Posterior cingulate gyrus (tissue), 11 donors: ENCODE measurements at places on chromosomes 5 and 9.

DNA sequence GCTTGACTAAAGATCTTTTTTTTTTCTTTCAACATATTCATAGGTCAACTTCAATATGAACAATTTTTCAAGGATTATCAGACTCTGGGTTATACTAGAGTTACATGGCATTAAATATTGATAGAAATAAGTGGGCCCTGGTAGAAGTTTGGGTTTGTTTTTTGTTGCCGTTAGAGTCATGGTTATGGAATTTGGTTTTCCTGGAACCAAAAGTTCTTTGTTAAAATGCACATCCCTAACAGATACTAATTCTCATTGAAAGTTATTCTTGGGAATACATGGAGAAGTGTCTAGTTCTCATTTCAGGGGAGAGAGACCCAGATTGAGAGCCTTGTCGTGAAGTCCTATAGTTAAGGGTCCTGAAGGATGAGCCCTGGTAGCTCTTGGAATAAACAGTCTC is 124.9 kb downstream of the FGF1 start:
- DNase-seq, result no peak

DNA sequence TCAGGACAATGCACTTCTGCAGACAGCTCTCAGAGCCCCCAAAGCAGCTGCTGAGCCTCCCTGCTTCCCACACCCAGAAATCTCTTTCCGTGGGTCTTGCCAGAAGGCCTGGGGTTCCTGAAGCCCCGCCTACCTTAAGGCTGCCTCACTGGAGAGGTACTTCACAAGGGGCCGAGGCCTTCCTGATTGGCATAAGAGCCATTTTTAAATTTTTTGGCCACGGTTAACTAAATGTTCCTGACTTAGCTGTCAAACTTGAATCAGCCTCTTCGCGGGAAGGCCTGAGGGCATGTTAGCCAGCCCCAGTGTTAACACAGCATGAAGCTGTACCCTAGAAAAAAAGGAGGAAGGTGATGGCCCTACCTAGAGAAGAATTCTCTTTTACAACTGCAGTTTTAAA is 20.7 kb upstream of the EPB41L4B start:
- no peak for DNase-seq

GRCh38 chr5:9515436-9515835 is 30.4 kb downstream of the SEMA5A start:
- no peak for DNase-seq

DNA sequence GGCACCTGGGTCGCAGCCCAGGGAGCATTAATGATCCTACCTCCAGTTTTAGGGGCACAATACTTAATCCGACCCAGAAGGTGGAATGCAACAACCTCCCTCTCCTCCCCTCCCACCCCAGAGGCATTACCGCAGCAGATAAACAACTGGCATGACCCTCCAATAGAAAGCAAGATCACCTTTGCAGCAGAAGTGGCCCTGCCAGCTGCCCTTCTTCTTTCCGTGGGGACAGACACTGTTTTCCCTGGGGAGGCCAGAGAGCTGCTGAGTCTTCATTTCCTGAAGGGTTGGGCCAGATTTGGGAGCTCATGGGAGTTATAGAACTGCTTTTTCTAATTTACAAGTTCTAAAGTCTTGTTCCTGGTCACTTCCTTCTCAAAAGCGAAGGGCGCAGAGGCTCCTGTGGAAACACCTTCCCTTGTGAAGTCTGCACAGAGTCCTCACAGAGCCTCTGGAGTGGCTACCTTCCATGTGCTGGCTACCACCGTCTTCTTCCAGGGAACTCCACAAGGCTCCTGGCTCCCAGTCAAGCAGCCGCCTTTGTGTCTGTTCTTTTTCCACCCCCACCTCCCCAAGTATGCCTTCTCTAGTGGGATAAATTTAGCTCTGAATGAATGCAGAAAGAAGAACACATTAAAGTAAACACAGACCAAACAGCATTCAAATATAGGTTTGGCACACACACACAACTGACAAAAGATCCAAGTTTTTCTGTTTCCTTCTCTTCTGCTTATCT is 8.0 kb upstream of the PALM2AKAP2 start:
- DNase-seq, result no peak

GRCh38 chr9:21452681-21453080 is 12.4 kb downstream of the IFNA1 start:
- DNase-seq, result no peak

- DNase-seq, result no peak
Observed at GRCh38 chr5:54872810-54873209, 112.6 kb downstream of the ESM1 start.

GRCh38 chr5:177064500-177065277 is 22.0 kb upstream of the FGFR4 start:
- DNase-seq, result no peak

- no peak for DNase-seq
Observed at GRCh38 chr5:145681686-145682085, 153.5 kb downstream of the PRELID2 start.

DNA sequence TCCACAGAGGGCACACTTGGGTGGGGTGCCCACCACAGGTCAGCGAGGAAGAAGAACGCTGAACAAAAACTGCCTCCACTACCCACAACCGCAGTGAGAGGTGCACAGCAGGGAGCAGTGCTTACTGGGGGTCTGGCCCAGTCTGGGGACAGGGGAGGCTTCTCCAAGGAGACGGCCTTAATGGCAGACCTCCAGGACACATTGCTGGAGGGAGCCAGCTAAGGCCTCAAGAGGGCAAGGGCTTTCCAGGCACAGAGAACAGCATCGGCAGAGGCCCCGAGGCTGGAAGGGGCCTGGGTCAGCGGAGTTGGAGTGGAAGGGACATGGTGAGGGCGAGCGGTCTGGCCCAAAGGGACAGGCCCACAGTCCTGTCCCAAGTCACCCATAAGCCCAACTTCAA is 8.3 kb upstream of the DPM2 start:
- DNase-seq, result no peak

DNA sequence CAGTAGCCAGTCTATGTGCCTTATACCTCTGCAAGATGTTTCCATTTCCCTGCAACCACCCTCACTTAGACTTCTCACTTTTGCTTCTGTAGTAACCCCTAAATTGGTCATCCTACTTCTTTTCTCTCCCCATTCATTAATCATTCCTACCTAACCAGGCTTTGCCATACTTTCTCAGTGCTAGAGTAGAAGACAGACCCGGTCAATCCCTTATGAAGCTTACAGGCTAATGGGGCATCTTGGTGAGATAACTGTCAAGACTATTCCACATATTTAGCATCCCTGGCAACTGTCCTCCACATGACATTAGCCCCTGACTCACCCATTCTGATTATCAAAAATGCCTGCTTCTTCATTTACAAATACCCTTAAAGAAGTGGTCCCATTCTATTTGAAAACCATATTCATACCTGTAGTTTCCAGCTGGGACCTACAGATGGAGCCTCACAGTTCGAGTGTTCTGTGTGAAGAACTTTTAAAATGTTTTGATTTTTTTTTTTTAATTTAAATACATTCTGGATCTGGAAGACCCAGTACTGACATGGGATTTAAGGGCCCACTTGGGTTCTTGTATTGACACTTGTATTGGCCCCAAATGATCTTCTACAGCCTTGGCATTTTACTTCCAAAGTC is 21.0 kb downstream of the F2RL2 start:
- no peak for DNase-seq

DNA sequence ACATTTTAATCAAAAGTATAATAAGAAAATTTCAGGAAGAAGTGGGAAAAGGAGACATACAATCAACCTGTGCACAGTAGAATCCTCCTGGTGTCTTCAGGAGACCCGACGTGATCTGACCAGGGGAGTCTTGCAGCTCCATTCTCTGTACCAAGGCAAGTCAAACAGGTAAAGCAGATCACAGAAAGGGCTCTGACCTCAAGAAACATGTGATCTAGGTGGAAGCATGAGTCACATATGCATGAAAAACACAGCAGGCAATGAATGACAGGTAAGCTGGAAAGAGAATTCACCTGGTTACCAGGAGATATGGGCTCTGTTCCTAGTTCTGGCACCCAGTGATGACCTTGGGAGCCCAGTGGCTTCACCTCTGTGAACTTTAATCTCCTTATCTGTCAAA is 19.4 kb upstream of the FABP6 start:
- DNase-seq, result no peak

- DNase-seq, result peak; percentile 55
Observed at GRCh38 chr5:159519365-159519764, 189.1 kb upstream of the IL12B start.

- DNase-seq, result no peak
Observed at GRCh38 chr9:126778141-126778540, 26.7 kb upstream of the ZBTB43 start.

- peak; percentile 56 for DNase-seq
Observed at GRCh38 chr5:109690242-109690974, 681 bp downstream of the MAN2A1 start.

GRCh38 chr5:36692791-36693763 is 86.7 kb downstream of the SLC1A3 start:
- DNase-seq, result peak; percentile 75

DNA sequence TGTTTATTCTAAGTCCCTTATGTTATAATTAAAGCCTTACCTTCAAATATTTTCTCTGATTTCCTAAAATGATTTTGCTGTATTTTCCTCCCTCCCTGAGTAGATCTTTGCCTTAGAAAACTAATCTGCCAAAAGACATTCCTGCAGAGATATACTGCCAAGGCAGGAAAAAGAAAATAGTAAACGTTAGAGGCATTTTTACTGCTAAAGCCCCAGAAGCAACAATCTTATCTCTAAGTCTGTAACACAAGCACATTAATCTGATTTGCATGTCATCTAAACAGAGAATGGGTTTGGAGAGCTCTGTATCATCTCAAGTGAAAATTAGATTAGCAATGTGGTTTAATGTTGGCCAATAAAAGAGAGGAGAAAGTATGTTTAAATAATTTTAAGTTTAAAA is 847.7 kb downstream of the MAT2B start:
- no peak for DNase-seq

DNA sequence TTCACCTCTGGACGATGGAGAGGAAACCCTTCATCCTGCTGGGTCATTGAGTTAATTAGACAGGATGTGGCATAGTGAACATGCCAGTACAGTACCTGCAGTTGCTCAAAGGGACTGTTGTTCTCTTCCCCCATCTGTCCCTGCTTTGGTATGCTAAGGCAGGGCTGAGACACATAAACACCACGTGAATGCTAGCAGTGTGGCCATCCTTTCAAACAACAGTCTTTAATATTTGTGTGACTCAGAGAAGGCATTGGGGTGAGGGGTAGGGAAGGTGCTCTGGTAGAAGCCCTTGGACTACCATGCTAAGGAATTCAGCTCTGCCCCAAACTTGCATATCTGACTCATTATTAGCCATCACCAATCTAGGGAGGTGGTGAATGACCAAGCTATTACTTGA is 180.2 kb upstream of the ZNF618 start:
- DNase-seq, result no peak

DNA sequence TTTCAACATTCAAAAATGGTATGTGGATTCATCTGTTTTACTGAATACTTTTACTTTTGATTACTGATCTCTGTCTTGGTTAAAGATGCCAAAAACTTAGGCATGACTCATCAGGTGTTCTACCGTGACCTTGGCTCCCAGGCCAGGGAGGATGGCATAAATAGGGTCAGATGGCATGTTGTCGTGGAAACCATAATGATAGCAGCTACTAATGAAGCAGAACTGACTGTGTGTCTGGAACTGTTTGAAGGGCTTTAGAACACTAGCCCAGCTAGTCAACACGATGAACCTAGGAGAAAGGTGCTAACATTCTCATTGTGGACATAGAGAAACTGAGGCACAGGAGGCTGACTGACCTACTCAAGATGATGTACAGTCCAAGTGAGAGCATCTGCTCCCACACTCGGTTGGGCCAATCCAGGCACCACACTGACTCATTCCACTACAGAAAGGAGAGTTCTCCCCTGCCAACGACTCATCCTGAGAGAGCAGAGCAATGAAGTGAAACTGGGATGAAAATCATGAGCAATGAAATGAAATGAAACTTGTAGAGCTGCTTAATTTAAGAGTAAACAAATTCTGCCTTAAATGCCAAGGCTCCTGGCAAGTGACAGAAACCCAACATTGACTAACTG is 116.0 kb downstream of the TENT4A start:
- no peak for DNase-seq

DNA sequence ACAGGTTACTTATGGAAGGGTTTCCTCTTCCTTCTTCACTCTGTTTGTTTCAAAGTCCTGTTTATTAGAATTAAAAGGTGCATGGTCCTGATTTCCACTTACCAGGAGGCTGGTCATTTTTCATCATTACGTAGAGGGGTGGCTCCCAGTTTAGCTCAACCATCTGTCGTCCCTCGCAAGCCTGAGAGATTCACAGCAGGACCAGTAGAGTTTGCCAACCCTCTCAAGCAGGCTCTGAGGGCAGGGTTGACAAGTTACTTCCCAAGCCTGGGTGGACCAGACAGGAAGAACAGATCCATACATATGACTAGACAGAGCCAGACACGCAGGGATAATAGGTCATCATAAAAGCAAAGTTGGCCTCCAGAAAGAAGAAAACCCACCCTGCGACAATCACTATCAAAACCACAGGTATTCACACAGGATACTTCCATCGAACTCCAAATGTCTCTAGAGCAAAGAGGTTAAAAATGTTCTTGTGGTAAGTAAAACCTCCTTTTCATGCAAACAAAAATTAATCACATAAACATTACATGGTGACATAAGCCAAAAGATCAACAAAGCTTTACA is 151.9 kb downstream of the ELAVL2 start:
- no peak for DNase-seq

GRCh38 chr9:71847892-71848291 is 63.1 kb downstream of the ABHD17B start:
- no peak for DNase-seq

DNA sequence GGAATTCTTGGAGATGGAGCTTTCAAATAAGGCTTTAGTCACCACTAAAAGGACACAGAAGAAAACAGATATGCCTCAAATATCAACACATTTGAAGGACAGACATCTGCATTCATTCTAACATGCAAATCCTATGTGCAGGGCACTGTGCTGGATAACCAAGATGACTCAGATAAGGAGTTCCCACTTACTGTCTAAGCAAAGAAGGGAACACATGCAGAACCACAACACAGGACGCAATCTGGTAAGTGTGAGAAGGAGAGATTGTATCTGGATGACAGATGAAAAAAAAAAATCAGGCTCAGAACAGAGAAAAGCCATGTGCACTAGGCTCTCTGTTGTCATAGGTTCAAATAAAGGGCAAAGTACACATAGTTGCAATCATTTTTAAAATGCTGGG is 42.5 kb downstream of the ELAVL2 start:
- DNase-seq, result no peak

DNA sequence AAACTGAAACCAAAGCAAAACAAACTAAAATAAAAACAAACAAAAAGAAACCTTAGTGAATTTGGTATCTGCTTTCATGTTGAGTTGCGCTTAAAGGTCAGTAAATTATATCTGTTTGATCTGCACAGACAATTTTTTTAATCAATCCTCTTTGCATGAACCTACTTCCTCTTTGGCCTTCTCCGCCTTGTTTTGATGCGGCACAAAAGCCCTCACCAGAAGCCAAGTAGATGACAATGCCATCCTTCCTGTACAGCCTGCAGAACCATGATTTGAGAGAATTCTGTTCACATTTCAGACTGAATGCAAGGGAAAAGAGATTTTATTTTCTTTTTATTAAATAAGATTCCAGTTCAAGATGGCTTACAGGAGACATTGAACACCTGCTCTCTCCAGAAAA is 473.6 kb upstream of the FTMT start:
- no peak for DNase-seq
